ENCODE measurements at places on chromosomes 7 and 10. TPM values are rescaled to one million over a fixed set of nuclear protein-coding genes. Genes with fewer than 3 reads are reported as not detected.

Gene UNC5B
- 10.9 TPM for total RNA-seq

Gene TMEM184A
- total RNA-seq = 3.5 TPM

Gene UTF1
- not detected for total RNA-seq

Gene CPA4
- 3.6 TPM for total RNA-seq

Gene INHBA
- total RNA-seq = 8.8 TPM

Gene ASB10
- total RNA-seq = 0.44 TPM

Gene ICA1
- 12.9 TPM for total RNA-seq

Gene RAMP3
- 18.1 TPM for total RNA-seq

Gene AKR1C3
- 6.0 TPM for total RNA-seq
